ENCODE measurements at places on chromosomes 2 and 18. TPM values are rescaled to one million over a fixed set of nuclear protein-coding genes. Genes with fewer than 3 reads are reported as not detected.

The FRZB gene
- 0.60 TPM for total RNA-seq

The FTCDNL1 gene
- 3.2 TPM for total RNA-seq

The SERPINB13 gene
- total RNA-seq: not detected

The IL1RL2 gene
- total RNA-seq: 1.7 TPM

The ROCK2 gene
- total RNA-seq: 21.0 TPM

The CD8B2 gene
- total RNA-seq: not detected

The ZBTB7C gene
- 0.85 TPM for total RNA-seq

The APLF gene
- total RNA-seq: 4.3 TPM
